Activated CD4-positive, alpha-beta T cell treated with anti-CD3 and anti-CD28 coated beads, Interleukin-2, amount 50 U/mL, for 24 hours (primary cell): ENCODE measurements at places on chromosomes 1 and 21.
A peak's percentile ranks its signal among the peaks of the same experiment; 100 is the strongest.

GRCh38 chr21:39349211-39350093, 564 bp upstream of the HMGN1 start:
- peak; percentile 91 for DNase-seq

DNA sequence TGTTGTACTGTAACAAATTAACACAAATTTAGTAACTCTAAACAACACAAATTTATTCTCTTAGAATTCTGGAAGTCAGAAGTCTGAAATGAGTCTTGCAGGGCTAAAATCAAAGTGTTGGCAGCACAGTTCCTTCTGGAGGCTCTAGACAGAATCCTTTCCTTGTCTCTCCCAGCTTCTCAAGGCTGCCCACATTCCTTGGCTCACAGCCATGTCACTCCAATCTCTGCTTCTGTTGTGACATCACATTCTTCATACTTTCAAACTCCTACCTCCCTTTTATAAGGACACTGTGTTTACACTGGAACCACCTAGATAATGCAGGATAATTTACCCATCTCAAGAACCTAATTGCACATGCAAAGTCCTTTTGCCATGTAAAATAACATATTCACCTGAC, 225.0 kb upstream of the PRMT6 start:
- DNase-seq: no peak

GRCh38 chr21:28220680-28221079, 772.0 kb downstream of the LTN1 start:
- DNase-seq: no peak

DNA sequence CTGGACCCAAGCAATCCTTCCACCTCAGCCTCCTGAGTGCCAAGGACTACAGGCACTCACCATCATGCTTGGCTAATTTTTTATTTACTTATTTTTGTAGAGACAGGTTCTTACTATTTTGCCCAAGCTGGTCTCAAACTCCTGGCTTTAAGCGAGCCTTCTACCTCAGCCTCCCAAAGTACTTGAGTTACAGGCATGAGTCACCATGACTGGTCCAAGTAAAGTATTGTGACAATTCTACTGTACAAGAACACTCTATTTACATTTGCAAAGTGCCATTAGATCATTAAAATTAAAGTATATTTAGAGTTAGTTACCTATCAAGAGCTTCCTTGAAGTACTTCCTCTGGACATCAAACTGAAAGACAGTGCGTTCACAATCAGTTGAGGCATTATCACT, 44.8 kb downstream of the NRDC start:
- DNase-seq: no peak

DNA sequence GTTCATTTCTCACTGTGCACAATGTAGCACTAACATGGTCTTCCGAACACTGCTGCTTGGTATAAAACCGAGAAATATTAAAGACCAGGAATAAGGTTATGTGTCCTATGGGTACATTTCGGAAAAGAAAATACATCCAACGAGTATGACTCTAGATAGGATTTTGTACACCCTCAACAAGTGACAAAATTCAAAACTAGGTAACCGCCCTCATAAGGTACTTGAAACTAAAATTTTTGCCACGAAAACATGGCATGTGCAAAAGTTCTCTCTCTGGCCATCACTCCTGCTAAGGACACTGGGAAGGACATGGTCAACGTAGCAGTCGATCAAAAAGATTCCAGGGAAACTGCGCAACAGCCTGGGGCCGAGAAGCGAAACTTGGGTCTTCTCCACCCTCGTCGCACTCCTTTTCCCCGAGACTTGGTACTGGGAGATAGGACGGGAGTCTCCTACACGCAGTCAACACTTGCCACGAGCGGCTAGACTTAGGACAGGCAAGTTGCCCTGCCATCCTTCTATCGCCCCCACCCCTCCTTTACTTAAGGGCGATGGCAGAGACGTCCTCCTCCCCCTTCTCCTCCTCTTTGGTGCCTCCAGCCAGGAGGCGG, 338 bp upstream of the TOR1AIP1 start:
- no peak for DNase-seq

GRCh38 chr21:37392441-37392840, 25.9 kb downstream of the DYRK1A start:
- DNase-seq: no peak

GRCh38 chr1:76881762-76882161, 14.5 kb downstream of the ST6GALNAC5 start:
- no peak for DNase-seq

- no peak for DNase-seq
These were observed at the start of gene KRTAP19-5 for GRCh38 chr21:30502041-30502440. KRTAP19-5 (minus strand) TSS chr21:30502141; CDS start chr21:30502090, 51 bp downstream.

DNA sequence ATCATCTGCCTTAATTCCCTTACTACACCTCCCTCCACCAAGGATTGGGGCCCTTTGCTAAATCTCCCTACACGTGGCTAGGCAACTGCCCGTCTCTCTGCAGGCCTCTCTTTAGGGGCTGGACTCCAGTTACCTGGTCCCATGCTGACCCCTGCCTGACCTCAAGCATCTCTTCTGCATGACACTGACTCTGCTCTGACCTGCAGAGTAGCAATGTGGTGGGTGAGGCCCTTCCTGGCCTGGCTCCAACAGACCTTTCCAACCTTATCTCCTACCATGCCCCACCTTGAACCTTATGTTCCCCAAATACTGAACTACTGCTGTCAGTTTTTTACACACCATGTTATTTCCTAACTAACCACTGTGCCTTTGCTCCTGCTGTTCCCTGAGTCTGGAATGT, 45.9 kb upstream of the EPS15 start:
- DNase-seq: no peak

DNA sequence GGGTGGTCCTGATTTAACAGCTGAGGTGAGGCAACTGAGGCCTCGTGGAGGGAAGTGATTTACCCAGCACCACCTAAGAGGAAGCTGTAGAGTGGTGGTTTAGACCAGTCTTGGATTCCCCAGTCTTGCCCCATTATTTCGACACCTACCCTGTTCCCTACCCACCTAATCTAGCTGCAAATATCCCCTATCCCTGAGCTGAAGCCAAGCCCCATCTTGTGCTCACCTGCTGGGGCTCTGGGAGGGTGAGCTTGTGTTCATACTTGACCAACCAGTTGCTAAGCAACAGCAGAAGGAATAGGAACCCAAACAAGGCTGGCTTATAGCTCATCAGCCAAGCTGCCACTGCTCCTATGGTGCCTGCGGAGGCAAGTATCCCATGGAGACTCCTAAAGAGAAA, 2.0 kb downstream of the TEX46 start:
- DNase-seq: no peak

DNA sequence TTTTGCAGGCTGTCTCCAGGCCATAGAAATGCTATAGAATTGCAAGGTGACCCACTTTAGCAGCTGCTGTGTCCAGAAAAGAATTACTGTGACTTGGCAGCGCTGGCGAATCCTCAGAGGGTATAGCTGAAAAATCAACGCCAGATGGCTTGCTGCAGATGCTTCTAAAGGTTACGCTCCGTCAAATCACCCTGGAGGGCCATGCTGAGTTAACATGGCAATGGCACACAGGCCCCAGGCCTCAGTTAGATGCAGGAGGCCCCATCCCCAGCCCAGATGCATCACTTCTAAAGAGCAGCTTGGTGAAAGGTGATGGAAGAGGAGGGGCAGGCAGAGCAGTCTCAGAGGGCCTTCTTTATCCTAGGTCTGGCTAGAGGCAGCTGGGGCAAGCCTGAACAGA, 18.0 kb downstream of the KIAA1614 start:
- no peak for DNase-seq
